ENCODE measurements at places on chromosomes 1 and 21. TPM values are rescaled to one million over a fixed set of nuclear protein-coding genes. Genes with fewer than 3 reads are reported as not detected.
A peak's percentile ranks its signal among the peaks of the same experiment; 100 is the strongest.

DNA sequence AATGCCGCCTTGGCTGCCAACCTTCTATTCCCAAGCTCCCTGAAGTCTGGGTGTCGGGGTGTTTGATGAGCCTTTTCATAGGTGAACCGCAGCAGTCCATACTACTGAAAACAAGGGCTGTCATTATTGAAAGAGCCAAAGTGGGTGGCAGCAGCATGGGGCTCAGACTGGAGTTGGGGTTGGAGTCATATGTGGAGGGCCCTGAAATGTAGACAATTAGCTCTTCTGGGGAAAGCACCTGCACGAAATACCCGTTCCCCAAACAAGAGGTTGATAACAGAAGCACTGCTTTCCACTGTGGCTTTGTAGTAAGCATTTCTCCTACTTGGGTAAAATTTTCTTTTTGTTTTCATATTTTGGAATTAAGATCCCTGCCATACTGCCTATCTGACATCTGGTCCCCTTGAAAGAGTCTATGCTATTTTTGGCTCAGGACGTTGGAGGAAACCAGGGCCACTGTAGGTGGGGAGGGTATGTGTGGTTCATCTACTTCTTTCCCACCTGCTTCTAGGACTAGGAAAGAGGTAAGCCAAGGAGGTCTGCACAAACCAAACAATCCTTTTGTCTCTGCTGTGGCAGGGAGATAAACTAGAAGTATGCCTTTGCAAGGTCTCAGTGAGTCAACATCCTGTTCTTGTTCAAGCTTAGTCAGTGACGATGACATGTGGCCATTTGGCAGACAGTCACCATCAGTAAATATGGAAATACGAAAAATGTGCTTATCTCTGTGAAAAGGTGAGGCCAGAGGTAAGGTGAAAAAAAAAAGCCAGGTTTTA is 197.0 kb upstream of the UBE2U start:
- no peaks in the 10 kb centered on the region for H3K27me3 ChIP-seq
- H3K4me3 ChIP-seq, result no peak overlapping the region
- no peak overlapping the region for H3K27ac ChIP-seq
- peaks cover 3% of the 10 kb centered on the region for H3K36me3 ChIP-seq
- DNase-seq, result no peak

- no peak for DNase-seq
- no peak overlapping the region for H3K27ac ChIP-seq
- no peaks in the 10 kb centered on the region for H3K27me3 ChIP-seq
- no peaks in the 10 kb centered on the region for H3K4me1 ChIP-seq
Observed at GRCh38 chr1:193674292-193674944, 488.0 kb upstream of the B3GALT2 start.

DNA sequence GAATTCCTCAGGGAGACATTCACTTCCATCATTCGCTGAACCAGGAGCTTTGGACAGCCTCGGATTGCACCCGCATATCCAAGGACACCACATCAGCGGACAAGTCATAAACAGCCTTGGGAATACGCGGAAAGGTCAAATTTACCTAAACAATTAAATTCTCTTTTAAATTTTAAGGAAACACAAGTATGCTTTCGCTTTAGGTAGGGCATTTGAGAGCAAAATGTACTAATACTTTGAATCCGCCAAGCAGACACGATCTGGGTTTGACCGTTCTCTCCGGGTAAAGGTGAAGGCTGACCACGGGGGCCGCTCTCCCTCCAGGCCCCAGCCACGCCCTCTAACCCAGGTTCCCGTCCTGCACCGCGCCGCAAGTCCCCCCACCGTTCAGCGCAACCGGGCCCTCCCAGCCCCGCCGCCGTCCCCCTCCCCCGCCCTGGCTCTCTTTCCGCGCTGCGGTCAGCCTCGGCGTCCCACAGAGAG is 479 bp upstream of the ACADM start:
- peak overlapping the region; percentile 98 for H3K4me3 ChIP-seq
- peak overlapping the region; percentile 98 for H3K27ac ChIP-seq
- peak; percentile 89 for DNase-seq
- no peaks in the 10 kb centered on the region for H3K27me3 ChIP-seq
- H3K36me3 ChIP-seq, result no peaks in the 10 kb centered on the region

DNA sequence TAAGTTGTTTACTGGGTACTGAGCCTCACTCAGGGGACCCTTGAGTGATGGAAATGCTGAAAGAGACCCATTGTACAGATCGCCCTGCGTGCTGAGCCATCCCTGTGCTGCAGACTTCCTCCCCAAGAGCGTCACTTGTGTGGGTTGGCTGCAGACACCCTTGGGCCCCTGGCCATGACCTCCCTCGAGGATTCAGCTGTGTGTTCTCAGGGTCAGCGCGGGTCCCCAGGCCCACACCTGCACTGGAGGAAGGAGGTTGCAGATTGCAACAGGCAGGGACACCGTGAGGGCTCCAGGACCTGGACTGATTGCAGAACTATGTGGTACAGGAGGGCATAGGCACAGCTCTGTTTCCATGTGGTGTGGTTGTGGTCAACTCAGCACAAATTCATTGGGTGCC is 4.4 kb downstream of the SNAP47 start:
- peaks cover 13% of the 10 kb centered on the region for H3K4me1 ChIP-seq
- no peak overlapping the region for H3K4me3 ChIP-seq
- DNase-seq, result no peak
- H3K36me3 ChIP-seq, result peaks cover 7% of the 10 kb centered on the region
- H3K27me3 ChIP-seq, result no peaks in the 10 kb centered on the region
- H3K27ac ChIP-seq, result no peak overlapping the region

DNA sequence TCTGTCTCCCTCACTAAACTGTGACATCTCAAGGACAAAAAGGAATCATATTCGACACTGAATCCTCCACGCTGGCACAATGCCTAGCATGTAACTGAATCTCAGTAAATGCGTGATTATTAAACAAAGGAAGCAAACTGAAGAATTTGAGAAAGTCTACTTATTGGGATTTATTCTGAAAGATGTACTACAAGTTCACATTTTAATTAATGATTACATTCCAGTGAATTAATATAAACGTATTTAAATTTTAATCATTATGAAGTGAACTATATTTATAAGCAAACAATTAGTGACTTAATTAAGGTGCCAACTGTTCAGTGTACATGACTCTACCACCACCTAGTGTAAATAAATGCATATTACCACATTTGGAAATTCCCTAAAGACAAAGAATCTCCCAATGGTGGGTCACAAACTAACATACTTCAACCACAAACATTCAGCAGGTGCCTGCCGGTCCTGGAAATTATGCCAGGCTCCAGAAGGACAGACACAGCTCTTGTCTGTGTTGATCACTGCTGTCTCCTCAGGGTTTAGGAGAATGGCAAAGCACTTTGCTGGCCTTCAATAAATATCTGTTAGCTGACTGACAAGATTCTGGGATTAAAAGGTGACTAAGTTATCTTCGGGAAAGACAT is 56.3 kb downstream of the SMYD3 start:
- no peak overlapping the region for H3K4me3 ChIP-seq
- H3K27me3 ChIP-seq, result no peaks in the 10 kb centered on the region
- no peak for DNase-seq
- H3K27ac ChIP-seq, result no peak overlapping the region
- H3K36me3 ChIP-seq, result no peaks in the 10 kb centered on the region
- H3K4me1 ChIP-seq, result peaks cover 13% of the 10 kb centered on the region

DNA sequence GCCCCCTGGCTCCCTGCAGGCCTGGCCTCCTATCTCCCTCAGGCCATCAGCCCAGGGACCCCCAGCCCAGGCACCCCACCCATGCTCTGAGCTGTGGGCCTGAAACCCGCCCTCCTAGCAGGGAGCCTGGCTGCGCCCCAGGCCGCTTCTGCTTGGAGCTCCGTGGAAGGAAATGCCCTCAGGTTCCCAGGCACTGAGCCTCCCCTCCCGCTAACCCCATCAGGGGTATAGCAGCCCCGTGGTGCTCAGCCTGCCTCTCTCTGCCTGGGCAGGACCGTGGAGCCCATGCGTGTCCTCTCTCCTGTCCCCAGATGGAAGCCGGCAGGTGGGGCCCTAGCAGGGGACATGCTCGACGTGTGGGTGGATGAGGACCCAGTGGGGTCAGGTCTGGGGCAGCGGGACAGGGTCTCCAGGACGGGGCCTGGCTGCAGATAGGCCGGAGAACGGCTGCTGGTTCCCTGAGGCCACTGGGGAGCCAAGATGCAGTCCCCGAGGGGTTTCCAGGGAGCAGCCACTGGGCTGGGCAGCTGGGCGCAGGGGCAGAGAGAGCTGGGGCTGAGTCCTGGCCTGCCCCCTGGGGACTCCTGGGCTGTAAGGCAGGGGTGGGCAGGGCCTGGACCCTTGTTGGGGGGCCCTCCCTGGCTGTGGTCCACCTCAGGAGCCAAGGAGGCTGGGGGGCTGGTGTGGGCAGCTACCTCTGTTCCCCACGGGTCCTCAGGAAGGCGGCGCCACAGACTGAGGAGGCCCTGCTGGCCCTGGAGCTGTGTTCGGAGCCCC is 75.5 kb downstream of the MORN1 start:
- no peak for DNase-seq
- peak overlapping the region; percentile 63 for H3K4me3 ChIP-seq
- H3K36me3 ChIP-seq, result no peaks in the 10 kb centered on the region
- peak overlapping the region; percentile 85 for H3K27ac ChIP-seq
- no peaks in the 10 kb centered on the region for H3K27me3 ChIP-seq
- H3K4me1 ChIP-seq, result peaks cover 40% of the 10 kb centered on the region

DNA sequence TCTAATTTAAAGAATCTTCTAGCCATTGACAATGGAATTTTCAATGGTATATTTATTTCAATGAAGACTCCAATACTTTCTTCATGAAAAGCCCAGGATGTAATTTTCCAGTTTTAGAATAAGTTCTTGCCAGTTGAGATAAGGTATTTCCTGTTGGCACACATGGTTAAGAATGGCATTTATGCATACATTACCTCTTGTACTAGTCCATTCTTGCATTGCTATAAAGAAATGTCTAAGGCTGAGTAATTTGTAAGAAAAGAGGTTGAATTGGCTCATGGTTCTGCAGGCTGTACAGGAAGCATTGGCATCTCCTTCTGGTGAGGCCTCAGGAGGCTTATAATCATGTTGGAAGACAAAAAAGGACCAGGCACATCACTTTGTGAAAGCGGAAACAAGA is 1179.6 kb downstream of the AMY1C start:
- H3K27ac ChIP-seq, result no peak overlapping the region
- no peak overlapping the region for H3K4me3 ChIP-seq
- peaks cover 4% of the 10 kb centered on the region for H3K4me1 ChIP-seq
- DNase-seq, result no peak
- H3K36me3 ChIP-seq, result no peaks in the 10 kb centered on the region

PCP4 gene
- not detected for total RNA-seq

CFHR2 gene
- total RNA-seq, result not detected

LIN28A gene
- total RNA-seq, result not detected
